ENCODE measurements at places on chromosomes 13 and 19.

GRCh38 chr13:111409413-111409812 is 89.0 kb downstream of the TEX29 start:
- DNase-seq = no peak

DNA sequence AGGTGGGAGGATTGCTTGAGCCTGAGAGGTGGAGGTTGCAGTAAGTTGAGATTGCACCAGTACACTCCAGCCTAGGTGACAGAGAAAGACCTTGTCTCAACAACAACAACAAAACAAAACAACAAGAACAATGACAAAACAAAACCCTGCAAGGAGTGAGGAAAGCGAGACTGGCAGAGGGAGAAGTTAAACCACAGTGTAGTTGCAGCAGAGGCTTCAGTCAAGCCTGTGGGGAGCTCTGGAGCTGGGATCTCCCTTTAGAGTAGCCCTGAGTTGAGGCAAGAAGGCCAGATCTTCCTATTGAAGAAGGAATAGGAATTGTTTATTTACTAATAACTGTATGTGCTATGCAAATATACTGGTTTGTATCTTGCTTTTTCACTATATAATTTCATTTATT is 25.3 kb upstream of the RNASEH2B start:
- no peak for DNase-seq

GRCh38 chr19:16062789-16063188 is 13.5 kb upstream of the TPM4 start:
- DNase-seq = peak; percentile 73

- DNase-seq = no peak
These were observed 24.4 kb upstream of the MTIF3 start for GRCh38 chr13:27474751-27475268.

- no peak for DNase-seq
These were observed 129.2 kb downstream of the TBC1D4 start for GRCh38 chr13:75352641-75353327.

- no peak for DNase-seq
These were observed 49.9 kb downstream of the GNG7 start for GRCh38 chr19:2652504-2653099.

DNA sequence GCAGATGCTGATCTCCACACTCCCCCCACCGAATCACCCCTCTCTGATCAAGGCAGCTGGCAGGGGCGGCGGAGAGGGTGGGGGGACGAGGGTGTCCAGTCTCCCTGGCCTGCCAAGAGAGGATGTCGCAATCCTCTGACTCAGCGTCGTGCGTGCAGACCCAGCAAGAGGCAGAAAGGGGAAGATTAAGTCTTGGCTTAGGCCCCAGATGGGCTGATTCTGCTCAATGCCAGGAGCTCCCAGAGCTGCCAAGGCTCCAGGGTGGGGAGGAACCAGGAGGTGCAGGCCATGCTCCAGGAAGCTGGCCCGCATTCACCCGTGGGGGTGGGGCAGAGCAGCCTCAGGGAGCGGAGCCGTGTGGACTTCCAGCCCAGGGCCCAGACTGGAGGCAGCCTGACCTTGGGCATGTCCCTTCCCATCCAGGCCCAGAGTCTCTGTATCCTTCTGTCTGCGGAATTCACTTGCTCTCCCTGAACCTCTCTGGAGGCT is 6.6 kb upstream of the BCL3 start:
- peak; percentile 84 for DNase-seq

DNA sequence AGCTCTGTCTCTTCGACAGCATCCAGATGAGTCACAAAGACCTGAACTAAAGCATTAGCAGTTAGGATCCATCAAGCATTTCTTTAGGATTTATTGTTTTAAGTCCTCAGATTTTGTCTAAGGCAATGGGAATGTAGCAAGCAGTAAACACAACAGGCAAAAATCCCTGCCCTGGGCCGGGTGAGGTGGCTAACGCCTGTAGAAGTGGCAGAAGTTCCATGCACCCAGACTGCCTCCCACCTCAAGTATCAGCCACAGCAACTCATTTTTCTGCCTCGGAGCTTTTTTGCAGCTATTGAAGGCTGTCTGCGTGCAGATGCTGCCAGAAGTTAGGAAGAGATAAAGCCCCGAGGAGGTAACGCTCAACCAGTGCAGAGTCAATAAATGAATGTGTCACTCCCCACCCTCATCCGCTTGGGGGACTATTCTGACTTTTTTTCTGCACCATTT is 47.1 kb upstream of the MRI1 start:
- no peak for DNase-seq

GRCh38 chr19:39746836-39747529 is 9.2 kb upstream of the CLC start:
- no peak for DNase-seq

DNA sequence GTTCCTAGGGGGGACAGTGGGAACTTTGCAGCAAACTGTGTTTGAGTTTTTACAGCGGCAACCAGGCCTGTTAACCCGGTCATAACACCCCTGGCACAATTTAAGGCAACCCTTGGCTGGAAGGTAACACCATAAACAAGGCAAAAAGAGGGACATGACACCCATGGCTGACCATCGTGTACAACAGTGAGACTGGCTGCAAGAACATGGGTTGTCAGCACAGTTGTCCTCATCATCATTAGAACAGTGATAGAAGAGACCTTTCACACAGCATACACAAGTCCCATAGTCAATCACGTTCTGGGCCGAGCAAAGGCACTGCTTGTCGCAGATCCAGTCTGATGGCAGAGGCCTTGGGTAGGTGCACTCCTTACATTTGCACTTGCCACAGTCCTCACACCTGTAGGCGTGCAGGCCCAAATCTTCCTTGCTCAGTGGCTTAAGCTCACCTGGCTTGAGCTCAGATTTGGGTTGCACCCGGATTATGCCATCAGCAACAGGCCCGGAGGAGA is 4.1 kb downstream of the SPRY2 start:
- no peak for DNase-seq

GRCh38 chr13:48437371-48437770 is 24.5 kb upstream of the LPAR6 start:
- DNase-seq = peak; percentile 70
